Breast epithelium (tissue), 4 donors: ENCODE measurements at places on chromosomes 11 and 22. TPM values are rescaled to one million over a fixed set of nuclear protein-coding genes. Genes with fewer than 3 reads are reported as not detected.

DNA sequence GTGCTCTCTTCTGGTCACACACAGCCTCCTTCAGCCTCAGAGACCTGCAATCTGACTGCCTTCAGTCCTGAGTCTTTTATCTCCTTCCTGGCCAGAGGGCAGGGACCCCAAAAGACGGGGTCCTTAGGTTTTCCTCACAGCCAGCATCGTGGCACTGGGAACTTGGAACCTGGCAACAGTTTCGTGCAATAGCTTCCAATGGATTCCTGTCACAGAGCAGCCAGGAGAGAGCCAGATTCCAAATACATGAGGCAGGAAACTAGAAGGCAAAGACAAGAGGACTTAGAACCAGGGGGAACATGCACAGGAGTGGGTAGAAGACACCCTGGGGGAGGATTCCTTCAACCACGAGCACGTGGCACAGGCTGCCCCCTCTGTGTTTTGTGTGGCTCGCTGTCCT lies 48.6 kb downstream of the C11orf91 start:
- no peaks in the 10 kb centered on the region for H3K36me3 ChIP-seq
- no peaks in the 10 kb centered on the region for H3K4me1 ChIP-seq
- H3K27me3 ChIP-seq = no peaks in the 10 kb centered on the region
- no peak for DNase-seq
- no peak overlapping the region for H3K4me3 ChIP-seq

- DNase-seq = no peak
- H3K27me3 ChIP-seq = no peaks in the 10 kb centered on the region
- H3K36me3 ChIP-seq = no peaks in the 10 kb centered on the region
- H3K4me1 ChIP-seq = no peaks in the 10 kb centered on the region
- H3K4me3 ChIP-seq = no peak overlapping the region
- no peak overlapping the region for H3K27ac ChIP-seq
These were observed 58.4 kb downstream of the TRMU start for GRCh38 chr22:46393873-46394272.

GRCh38 chr11:2555336-2555735 lies 110.5 kb downstream of the KCNQ1 start:
- no peak for DNase-seq
- no peaks in the 10 kb centered on the region for H3K36me3 ChIP-seq
- H3K4me1 ChIP-seq = no peaks in the 10 kb centered on the region
- H3K27ac ChIP-seq = no peak overlapping the region

DNA sequence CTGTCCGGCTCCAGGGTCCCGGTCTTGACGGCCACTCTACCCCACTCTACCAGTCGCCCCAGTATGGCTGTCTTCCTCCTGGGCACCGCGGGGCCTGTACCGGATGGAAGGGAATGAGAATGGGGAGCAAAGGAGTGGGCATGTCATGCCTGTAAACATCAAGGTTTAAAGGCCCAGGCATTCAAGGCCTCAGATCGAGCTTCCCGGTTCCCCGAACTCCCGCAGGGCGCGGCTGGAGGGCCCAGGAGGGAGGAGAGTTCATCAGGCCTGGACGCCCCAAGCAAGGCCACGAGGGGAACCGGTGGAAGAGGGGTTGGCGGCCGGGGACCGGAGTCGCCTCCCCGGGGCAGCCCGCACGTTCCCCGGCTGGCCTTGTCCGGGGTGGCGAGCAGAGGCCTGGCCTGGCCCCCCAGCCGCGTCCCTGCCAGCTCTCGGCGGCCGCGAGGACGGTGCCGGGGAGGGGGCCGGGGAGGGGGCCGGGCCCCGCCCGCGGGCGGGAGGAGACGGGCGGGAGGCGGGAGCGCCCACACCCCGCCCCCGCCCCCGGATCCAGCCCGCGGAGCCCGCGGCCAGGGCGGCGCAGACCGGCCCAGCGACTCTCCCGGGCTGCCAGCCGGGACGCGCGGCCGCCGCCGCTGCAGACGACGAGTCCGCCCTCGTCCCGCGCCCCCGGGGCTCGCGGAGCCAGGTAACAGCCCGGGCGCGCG lies at the start of gene CDC42EP1:
Gene CDC42EP1, plus strand, starts transcription at position 580 of the 707 bp plus-strand sequence. CDS start 5,870 bp downstream, outside the sequence.
- H3K27me3 ChIP-seq = no peaks in the 10 kb centered on the region
- no peak for DNase-seq
- H3K36me3 ChIP-seq = no peaks in the 10 kb centered on the region
- H3K4me1 ChIP-seq = peaks cover 32% of the 10 kb centered on the region
- H3K27ac ChIP-seq = peak within 1 kb of the TSS; percentile 97

DNA sequence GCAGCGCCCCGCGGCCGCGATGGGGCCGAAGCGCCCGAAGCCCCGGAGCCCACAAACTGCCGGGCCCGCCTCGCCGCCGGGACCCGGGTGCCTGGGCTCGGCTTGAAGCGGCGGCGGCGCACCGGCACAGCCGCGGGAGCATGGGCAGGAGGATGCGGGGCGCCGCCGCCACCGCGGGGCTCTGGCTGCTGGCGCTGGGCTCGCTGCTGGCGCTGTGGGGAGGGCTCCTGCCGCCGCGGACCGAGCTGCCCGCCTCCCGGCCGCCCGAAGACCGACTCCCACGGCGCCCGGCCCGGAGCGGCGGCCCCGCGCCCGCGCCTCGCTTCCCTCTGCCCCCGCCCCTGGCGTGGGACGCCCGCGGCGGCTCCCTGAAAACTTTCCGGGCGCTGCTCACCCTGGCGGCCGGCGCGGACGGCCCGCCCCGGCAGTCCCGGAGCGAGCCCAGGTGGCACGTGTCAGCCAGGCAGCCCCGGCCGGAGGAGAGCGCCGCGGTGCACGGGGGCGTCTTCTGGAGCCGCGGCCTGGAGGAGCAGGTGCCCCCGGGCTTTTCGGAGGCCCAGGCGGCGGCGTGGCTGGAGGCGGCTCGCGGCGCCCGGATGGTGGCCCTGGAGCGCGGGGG lies 346 bp downstream of the FJX1 start:
- peak overlapping the region; percentile 83 for H3K27ac ChIP-seq
- peaks cover 20% of the 10 kb centered on the region for H3K4me1 ChIP-seq
- peak overlapping the region; percentile 47 for H3K4me3 ChIP-seq
- no peaks in the 10 kb centered on the region for H3K27me3 ChIP-seq

DNA sequence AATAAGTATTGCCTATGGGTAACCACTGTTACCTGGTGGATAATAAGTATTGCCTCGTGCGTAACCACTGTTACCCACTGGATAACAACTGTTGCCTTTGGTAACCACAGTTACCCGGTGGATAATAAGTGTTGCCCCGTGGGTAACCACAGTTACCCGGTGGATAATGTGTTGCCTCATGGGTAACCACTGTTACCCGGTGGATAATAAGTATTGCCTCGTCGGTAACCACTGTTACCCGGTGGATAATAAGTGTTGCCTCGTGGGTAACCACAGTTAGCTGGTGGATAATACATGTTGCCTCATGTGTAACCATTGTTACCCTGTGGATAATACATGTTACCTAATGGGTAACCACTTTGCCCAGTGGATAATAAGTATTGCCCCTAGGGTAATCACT lies 9.8 kb upstream of the NXPE4 start:
- no peak for DNase-seq
- no peaks in the 10 kb centered on the region for H3K36me3 ChIP-seq
- no peaks in the 10 kb centered on the region for H3K27me3 ChIP-seq
- H3K27ac ChIP-seq = no peak overlapping the region
- no peak overlapping the region for H3K4me3 ChIP-seq

DNA sequence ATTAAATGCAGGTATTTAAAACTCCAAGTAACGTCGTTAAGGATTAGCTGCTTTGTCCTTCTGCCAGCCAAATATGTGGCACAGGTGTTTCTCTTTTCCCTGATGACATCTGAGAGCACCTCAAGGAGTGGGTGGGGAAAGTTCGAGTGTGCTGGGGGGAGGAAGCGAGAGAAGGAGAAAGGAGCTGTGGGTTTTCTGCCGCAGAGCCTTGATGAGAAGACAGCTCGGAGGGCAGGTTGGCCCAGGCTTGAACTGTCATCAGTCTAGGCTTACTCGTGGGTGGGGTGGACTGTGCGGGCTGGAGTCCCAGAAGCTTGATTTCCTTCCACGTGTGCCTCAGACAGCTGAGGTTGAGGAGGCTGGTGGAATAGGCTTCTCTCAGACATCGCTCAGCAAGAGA lies 15.2 kb upstream of the SORL1-AS1 start:
- no peak for DNase-seq
- H3K27ac ChIP-seq = peak overlapping the region; percentile 89
- H3K27me3 ChIP-seq = no peaks in the 10 kb centered on the region
- no peak overlapping the region for H3K4me3 ChIP-seq
- H3K36me3 ChIP-seq = no peaks in the 10 kb centered on the region

DNA sequence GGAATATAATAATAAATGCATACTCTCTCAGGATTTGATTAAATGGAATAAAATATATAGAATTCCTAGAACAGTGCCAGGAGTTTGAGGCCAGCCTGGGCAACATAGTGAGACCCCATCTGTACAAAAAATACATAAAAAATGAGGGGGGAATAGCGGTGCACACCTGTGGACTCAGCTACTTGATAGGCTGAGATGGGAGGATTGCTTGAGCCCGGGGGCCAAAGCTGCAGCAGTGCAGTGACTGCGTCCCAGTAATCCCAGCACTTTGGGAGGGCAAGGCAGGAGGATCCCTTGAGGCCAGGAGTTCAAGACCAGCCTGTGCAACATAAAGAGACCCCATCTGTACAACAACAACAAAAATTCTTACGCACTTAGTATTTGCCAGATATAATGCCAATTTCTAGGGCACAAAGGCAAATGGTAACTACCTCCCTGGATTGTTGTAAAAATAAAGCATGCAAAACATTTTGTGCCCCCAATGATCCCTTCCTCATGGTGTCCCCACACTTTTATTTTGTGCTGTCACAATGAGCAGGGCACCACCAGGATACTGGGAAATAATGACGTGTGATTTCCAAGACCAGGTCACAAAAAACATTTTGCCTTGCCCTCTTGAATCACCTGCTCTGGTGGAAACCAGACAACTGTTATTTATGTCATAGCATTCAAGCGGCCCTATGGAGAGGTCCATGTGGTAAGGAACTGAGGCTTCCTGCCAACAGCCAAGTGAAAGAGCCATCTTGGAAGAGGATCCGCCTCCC lies 18.3 kb upstream of the ZNF280A start:
- no peaks in the 10 kb centered on the region for H3K27me3 ChIP-seq
- H3K4me3 ChIP-seq = no peak overlapping the region
- DNase-seq = no peak
- no peak overlapping the region for H3K27ac ChIP-seq
- H3K36me3 ChIP-seq = no peaks in the 10 kb centered on the region

DNA sequence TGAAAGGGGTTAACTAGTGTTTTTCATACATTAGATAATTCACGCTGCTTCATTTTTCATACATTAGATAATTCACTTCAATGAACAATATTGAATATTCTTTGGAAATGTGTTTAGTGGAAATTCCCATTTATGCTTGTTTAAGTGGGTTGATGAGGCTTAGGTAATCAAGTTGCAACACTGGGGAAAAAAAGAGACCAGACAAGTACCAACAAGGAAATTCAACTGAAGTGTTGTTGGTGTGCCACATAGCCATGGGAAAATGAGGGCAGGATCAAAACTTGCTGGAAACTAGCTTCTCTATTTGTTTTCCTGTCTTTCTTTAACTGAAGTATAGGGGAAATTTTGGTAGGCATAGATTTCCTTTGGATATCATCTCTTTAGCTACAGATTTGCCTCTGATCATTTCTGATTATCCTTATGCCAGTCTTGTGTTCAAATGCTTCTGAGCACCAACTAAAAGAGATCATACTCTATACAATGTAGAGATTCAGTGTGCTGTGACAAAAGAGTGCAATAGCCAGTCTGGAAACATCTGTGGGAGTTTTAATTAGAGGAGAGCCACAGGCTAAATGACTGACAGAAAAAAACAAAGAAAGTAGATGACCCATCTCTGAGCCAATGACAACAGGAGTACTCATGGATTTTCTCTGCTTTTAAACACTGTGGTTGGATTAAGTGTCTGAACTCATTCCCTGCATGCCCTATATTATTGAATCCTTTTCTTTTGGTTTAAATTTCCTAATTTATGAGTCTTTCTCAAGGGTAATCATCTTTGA lies 67.6 kb upstream of the CTSC start:
- peak overlapping the region; percentile 34 for H3K27ac ChIP-seq
- H3K27me3 ChIP-seq = no peaks in the 10 kb centered on the region
- H3K4me3 ChIP-seq = no peak overlapping the region
- H3K4me1 ChIP-seq = no peaks in the 10 kb centered on the region
- no peaks in the 10 kb centered on the region for H3K36me3 ChIP-seq

DNA sequence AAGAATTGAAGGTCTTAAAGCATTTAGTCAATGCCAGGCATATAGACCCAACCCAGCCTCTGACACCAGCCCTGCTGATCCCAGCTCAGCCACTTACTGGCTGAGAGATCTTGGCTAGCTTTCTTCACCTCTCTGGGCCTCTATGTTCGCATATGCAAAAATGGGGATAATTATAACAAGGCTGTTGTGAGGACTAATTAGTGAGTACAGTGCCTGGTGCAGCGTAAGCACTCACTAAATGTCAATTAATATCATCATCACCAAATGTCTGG lies 10.5 kb downstream of the CHST1 start:
- no peak for DNase-seq
- H3K4me3 ChIP-seq = no peak overlapping the region
- no peaks in the 10 kb centered on the region for H3K36me3 ChIP-seq
- H3K4me1 ChIP-seq = no peaks in the 10 kb centered on the region
- no peak overlapping the region for H3K27ac ChIP-seq

DNA sequence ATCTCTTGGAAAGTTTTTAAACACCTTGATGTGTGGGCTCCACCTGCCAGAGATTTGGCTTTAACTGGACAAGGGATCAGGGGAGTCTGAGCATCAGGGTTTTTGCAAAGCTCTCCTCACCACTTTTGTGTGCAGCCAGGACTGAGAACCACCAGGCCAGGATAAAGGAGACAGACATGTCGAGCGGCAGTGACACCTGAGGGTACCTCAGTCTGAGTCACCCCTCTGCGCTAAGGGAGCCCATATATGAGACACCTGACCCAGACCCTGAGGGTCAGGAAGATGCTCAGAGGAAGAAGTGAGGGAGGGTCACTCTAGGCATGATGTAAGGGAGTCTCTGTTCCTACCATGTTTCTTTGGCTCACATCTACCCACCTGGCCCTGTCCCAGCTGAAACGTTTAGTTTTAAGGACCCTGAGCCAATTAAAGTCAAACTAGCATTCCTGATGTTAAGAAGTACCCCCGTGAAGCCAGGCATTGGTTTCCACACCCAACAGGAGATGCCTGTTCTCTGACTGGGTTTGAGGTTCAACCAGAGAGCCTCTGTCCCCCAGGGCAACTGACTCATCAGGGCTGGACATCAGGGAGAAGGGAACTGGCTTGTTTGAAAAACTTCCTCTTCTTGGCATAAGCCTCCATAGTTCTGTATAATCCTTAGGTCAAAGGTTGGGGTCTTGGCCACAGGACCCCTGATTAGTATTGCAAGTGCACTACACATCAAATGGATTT lies 72.4 kb upstream of the BIRC3 start:
- no peaks in the 10 kb centered on the region for H3K36me3 ChIP-seq
- no peaks in the 10 kb centered on the region for H3K4me1 ChIP-seq
- H3K27me3 ChIP-seq = no peaks in the 10 kb centered on the region
- no peak overlapping the region for H3K27ac ChIP-seq
- DNase-seq = peak; percentile 48

- no peaks in the 10 kb centered on the region for H3K36me3 ChIP-seq
- H3K4me1 ChIP-seq = no peaks in the 10 kb centered on the region
- H3K27me3 ChIP-seq = no peaks in the 10 kb centered on the region
- H3K27ac ChIP-seq = no peak overlapping the region
- DNase-seq = no peak
- no peak overlapping the region for H3K4me3 ChIP-seq
These were observed 39.9 kb downstream of the CD44 start for GRCh38 chr11:35178873-35179272.

- H3K4me1 ChIP-seq = no peaks in the 10 kb centered on the region
- no peak overlapping the region for H3K4me3 ChIP-seq
- H3K27ac ChIP-seq = no peak overlapping the region
- H3K27me3 ChIP-seq = peaks cover 7% of the 10 kb centered on the region
These were observed 15.9 kb upstream of the FGF3 start for GRCh38 chr11:69834811-69835800.

Gene PRODH
- total RNA-seq = 29.6 TPM

Gene NNMT
- total RNA-seq = 2,750 TPM

Gene ADAMTS15
- total RNA-seq = 17.9 TPM

Gene C11orf87
- not detected for total RNA-seq

Gene IGLL1
- not detected for total RNA-seq

Gene CRACR2B
- 152 TPM for total RNA-seq
